ENCODE measurements at places on chromosomes 5 and 9.

DNA sequence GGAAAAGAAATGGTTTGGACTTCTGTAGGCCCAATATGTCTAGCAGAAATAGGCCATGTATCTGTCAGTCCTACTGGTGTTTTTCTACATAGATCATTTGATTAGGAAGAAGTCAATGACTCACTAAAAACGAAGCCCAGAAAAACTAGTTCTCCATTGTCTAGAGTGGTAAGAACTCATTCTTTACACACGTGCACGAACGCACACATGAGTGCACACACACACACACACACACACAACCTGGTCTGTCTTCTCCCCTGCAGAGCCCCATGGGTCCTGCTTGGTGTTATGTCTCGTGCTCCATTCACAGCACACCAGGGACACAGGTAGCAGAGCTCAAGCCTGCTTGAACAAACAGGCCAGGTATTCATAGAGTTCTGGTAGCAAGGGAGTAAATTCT lies 14.9 kb upstream of the FCN1 start:
- no peak for DNase-seq

GRCh38 chr5:90337449-90338052 lies 72.0 kb downstream of the CETN3 start:
- DNase-seq = no peak

GRCh38 chr9:126927419-126927818 lies 12.8 kb downstream of the RALGPS1 start:
- DNase-seq = no peak

- no peak for DNase-seq
Observed at GRCh38 chr9:108702681-108703080, 153.1 kb downstream of the ACTL7B start.

DNA sequence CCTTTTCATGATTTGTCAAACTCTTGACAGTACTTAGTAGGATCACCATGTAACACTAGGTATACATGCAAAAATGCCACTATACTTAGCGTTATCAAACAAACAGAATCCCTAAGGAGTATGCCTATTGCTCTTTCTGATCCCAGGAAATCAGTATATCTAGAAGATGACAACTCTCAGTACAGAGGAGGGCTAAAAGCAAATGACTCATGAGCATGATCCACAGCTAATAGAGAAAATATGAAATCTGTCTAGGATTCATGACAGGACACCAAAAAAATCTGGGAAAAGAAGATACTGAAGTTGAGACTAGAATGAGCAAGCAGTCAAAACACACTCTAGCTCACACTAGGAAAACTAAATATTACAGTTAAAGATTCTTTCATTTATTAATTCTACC lies 89.2 kb downstream of the RAPGEF6 start:
- DNase-seq = no peak

DNA sequence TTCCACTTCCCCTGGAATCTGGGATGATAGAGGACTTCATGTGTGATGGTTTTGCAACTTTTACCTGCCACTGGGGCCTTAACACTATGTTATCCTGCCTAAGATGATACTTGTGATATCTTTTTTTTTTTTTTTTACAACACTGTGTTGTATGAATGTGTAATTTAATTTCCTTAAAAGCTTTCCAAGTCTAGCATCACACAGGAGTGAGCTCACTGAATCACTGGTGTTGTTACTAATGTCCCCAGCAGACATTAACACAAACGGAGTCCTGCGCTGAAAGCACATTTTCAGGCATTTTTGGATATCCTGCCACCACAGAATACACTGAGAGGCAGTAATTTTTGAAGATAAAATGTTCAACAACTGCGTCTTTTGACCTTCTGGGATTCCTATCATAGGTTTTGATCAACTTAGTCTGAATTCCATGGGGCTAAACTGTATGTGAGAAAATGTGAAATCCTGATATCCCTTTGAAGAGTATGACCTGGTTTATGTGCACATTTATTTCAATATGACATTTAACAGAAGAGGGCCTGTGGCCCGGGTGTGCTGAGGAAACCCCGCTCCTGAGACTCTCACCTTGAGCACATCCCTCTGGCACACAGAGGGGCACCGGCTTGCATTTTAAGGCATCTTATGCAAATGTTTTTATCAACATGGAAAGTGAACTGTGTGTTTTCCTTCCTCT lies 118.0 kb downstream of the FSTL4 start:
- DNase-seq = no peak

GRCh38 chr5:59254055-59254687 lies 639.4 kb downstream of the PDE4D start:
- DNase-seq = no peak

- no peak for DNase-seq
Observed at GRCh38 chr5:127909066-127909465, 174.5 kb upstream of the SLC12A2 start.

DNA sequence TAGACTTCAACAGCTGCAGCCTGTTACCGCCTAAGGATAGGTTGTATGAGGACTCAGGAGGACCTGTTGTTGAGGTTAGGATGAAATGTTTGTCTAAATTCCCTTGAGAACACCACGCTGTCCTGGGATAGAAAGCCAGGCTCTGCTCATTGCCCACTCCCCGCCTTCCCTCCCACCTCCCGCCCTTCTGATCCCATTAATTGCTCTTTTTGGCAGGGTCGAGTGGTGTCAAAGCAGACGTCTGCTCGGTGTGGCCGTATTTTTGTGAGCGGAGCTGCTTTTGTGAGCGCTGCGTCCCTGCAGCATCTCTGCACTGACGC lies 62.3 kb downstream of the SPATA31C2 start:
- no peak for DNase-seq

GRCh38 chr5:93675460-93676450 lies 65.6 kb downstream of the POU5F2 start:
- no peak for DNase-seq

GRCh38 chr9:88971131-88971960 lies 19.9 kb upstream of the S1PR3 start:
- DNase-seq = no peak

DNA sequence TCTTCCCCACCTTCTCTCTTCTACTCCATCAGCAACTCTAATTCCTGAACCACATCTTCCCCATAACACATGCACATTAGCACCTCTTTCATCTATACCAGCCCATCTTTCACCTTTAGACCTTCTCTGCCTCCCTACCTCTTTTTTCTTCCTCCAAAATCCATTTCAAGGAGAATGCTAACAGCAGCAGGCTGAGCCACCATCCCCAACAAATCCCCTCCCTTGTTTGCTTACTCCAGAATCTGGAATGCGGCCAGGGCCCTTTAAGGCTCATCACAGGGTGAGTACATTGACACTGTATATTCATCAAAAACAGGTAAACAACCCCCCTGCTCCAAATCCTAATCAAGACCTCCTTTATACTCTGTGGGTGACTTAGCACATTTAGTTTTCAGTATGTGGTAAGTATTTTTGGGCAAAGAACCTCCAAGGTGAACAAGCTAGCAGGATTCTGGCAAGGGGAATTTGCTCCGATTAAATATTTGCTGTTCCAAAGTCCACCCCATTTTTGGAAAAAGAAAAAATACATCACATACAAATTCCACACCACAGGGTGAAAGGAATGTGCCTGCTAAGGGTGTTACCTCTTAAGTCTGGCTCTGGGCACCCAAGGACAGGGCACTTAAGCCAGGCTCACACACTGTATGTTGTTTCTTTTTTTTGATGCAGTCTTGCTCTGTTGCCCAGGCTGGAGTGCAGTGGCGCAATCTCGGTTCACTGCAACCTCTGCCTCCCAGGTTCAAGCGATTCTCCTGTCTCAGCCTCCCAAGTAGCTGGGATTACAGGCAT lies 71.4 kb downstream of the SERINC5 start:
- DNase-seq = no peak

GRCh38 chr5:172439785-172440477 lies 14.4 kb downstream of the SH3PXD2B start:
- no peak for DNase-seq

DNA sequence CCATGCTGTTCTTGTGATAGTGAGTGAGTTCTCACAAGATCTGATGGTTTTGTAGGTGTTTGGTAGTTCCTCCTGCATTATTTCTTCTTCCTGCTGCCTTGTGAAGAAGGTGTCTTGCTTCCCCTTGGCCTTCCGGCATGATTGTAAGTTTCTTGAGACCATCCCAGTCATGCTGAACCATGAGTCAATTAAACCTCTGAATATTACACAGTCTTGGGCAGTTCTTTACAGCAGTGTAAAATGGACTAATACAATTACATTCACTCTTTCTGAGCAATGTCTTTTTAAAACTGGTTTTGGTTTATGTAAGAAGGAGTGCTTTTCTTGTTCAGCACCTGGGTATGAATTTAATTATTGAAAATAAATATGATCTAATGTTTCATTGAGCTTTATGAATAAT lies 50.7 kb upstream of the ARRDC3 start:
- DNase-seq = no peak

GRCh38 chr9:135647884-135648283 lies 8.5 kb upstream of the GLT6D1 start:
- DNase-seq = no peak

DNA sequence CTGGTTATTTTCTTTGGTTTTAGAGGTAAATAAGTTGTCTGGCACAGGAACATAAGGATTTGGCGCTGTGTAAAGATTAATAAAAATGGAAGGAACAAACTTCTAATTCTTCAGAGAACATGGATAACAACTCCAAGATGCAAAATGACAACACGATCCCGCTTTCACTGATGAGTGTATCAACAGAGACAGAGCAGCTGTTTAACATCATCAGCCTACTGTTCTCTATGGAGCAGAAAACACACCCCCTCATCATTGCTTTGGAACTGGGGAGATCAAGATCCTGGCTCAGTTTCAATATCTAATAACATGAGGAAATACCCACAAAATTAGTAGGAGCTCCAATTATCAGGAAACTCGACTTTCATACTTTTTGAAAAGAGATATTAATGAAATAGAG lies 8.3 kb upstream of the GAS1 start:
- no peak for DNase-seq

GRCh38 chr5:17212996-17213395 lies 4.4 kb upstream of the BASP1 start:
- DNase-seq = no peak

DNA sequence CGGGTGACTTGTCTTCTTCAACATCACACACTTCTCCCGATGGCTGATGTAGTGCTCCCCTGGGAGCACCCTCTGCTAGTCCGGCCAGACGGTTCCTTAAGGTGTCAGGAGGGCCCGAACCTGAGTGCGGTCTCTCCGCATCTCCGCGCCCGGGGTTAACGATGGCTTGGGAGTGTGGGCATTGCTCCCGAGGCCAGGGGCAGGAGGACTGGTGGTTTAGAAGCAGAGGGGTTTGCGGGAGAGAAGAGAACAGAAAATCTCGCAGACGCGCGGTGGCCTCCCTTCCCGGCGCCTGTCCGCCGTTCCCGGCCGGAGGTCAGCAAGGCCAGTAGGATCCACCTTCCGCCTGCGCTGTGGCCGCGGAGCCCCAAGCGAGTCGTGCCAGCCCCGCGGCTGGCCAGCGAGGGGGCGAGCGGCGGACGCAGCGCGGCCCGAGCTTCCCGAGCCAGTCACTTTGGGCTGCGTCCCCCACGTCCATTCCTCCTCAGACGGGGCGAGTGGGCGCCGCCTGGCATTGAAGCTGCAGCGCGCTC lies 700 bp downstream of the CDO1 start:
- no peak for DNase-seq

- DNase-seq = no peak
Observed at GRCh38 chr9:130837002-130837511, 2.0 kb downstream of the ABL1 start.

- DNase-seq = no peak
Observed at GRCh38 chr5:19555876-19556275, 432.1 kb downstream of the CDH18 start.

GRCh38 chr5:135319928-135320606 lies 79.0 kb downstream of the MACROH2A1 start:
- no peak for DNase-seq

GRCh38 chr5:96091874-96092273 lies 130.2 kb upstream of the ELL2 start:
- no peak for DNase-seq

DNA sequence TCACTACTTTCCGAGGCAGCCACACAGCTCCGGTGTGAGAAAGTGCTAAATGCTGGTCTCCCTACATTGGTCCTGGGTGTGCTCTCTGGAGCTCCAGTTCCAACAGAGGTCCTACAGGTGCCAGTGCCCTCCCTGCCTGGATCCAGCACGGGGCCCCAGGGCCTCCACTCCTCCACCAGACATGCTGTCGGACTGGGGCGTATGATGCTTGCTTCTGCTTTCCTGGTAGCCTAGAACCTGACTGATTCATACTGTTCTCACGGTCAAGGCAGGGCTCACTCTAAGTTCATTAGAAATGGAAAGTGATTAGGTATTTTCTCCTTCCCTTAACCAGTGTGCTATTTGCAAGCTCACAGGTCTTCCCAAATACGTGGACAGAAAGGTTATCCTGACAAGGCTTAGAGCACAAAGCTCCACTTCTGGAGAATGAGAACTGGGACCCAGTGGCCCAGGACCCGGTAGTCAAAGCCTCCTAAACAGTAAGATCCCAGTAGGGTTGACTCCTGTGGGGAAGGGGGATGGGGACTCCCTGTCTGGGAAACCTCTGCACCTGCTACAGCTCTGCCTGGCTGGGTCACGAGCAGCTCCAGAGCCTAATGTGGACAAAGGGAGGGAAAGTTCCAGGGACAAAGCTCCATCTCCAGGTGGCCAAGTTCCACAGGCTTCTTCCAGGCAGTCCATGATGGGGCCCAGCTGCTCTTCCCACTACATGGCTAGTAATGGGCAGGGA lies 98.1 kb downstream of the PAX5 start:
- DNase-seq = no peak

DNA sequence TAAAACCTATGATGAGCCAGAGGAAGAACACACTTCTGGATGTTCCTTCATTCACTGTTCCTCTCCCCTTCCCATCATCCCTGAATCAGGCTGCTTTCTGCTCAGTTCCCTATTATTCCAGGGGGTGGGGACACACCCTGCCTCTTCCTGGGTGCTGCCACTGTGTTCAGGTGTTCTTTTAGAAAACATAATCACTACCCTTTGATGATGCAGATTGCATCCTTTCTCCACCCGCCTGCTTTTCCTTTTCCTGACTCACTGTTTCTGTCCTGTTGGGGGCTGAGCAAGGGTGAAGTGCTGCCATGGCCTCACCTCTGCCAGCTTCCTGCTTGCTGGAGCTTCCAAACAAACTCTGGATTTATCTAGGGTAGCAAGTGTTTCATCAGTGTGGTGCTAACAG lies 331.9 kb upstream of the GRIA1 start:
- DNase-seq = no peak

DNA sequence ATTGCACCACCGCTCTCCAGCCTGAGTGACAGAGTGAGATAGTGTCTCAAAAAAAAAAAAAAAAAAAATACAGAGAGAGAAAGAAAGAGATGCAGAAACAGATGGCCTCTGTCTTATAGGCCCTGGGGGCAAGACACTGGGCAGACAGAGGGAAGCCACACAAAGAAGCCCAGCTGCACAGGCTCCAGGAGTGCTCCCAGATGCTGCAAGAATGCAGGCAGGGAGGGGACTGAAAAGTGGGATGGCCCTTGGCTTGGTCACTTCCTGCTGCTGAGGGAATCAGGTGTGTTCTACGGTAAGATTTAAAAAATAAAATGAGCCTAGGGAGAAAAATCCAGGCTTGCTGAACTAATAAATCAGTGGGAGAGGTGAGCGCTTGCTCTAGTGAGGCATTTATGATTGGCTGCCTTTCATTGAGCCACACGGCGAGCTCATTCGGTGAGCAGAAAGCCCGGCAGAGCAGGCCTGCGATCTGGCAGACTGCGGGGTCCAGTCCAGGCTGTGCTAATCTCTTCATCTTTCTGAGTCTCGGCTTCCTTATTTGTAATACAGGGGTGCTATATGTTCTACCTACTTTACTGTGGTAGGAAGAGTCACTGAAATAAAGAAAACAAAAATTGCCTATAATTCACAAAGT lies 80.6 kb downstream of the RAD23B start:
- DNase-seq = no peak

Data from stimulated activated CD8-positive, alpha-beta memory T cell treated with anti-CD3 and anti-CD28 coated beads, Interleukin-7, amount 100 ng/mL, for 48 hours (primary cell).